ENCODE measurements at places on chromosomes 13 and 19.

DNA sequence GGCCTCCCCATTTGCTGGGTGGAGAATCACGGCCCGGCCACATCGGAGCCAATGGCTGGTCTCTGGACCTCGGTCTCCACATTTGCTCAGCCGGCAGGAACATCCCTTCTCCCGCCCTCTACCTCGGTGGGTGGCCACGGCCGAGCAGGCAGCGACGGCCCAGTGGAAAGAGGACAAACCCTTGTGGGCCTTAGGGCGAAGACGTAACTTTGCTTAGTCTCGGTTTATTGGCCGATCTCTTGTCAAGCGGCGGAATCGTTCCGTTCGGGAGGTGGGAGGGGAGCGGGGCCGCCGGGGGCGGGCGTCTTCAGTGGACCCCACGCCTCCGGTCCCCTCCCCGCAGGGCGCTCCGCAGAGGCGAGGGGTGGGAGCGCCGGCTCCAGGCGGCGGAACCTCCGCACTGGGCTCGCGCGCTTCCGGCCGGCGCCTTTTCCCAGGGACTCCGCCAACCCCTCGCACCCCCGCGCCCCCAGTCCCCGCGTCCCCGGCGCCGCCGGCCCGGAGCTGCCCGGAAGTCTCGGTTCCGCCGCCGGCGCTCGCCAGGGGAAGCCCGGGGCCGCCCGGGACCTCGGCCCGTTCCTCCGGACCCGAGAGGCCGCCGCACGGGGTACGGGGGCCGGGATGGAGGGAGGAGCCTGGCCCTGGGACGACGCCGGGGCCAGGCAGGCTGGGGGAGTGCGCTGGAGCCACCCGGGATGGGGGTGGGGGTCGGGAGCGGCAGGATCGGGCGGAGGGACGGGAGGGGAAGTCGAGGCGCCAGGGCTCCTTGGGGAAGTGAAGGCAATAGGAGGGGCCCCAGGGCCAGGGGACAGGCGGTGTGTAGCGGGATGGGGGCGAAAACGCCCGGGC, at the start of gene ZNF580:
TSS of gene ZNF580 (plus strand) at position 426 of the 849 bp plus-strand sequence. CDS start 1,507 bp downstream, outside the sequence.
- peak; percentile 85 for DNase-seq

- peak; percentile 50 for DNase-seq
Measured at GRCh38 chr19:49847731-49848696, 2.9 kb upstream of the PTOV1 start.

DNA sequence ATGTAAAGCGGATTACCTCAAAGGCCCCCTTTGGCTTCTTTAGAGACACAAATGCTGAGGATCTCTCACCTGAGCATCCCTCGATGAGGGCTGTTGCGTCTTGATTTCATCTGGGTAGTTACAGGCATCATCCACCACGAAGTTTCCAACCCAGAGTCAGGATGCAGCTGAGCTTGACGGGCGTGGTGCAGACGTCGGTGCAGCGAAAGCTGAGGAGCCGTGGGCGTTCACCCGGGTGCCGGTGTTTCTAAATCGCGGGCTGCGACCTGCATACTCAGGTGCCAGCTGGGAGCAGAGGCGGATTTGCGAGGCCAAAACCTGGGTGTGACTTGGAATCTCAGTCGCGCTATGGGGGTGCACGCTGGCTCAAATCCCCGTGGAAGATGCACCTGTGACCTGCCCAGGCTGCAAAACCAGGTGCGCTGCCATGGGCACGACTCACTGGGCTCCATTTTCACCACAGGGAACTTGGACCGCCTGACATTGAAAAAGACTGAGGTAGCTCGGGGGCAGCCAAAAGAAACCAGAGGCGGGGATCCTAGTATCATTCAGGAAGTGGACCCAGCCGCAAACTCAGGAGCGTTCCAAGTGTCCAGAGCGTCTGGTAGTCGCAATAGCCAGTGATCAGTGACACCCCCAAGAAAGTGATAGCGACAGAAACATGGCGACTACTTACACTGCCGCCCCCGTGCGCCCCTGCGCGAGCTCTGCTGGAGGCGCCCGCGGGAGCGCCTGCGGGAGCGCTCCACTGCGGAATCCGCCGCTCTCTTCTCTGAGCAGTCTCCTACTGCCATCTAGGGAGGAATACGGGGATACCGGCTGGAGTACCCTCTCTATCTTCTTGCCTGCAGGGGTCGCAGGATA, 36.4 kb upstream of the IGFL4 start:
- DNase-seq = peak; percentile 55

DNA sequence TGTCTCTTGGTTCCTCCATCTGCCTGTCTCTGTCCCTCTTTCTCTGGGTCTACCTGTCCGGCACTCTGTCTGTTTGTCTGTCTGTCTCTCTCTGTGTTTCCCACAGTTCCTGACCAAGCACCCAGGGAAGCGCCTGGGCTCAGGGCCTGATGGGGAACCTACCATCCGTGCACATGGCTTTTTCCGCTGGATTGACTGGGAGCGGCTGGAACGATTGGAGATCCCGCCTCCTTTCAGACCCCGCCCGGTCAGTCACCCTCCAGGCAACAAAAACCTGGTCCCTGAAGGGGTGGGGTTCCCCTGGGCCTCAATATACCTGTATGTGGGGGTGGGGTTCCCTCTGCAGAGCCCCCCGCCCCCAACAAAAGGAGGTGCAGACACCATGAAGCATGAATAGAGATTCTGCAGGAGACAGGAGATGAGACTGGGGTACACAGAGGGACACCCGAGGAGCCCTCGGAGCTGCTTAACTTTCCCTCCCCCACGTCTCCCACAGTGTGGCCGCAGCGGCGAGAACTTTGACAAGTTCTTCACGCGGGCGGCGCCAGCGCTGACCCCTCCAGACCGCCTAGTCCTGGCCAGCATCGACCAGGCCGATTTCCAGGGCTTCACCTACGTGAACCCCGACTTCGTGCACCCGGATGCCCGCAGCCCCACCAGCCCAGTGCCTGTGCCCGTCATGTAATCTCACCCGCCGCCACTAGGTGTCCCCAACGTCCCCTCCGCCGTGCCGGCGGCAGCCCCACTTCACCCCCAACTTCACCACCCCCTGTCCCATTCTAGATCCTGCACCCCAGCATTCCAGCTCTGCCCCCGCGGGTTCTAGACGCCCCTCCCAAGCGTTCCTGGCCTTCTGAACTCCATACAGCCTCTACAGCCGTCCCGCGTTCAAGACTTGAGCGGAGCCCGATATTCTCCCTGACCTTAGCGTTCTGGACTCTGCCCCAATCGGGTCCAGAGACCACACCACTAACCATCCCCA, 2.6 kb upstream of the CACNG7 start:
- peak; percentile 74 for DNase-seq

GRCh38 chr13:114157869-114158495, 21.1 kb upstream of the CFAP97D2 start:
- no peak for DNase-seq

- DNase-seq = no peak
Measured at GRCh38 chr19:55068950-55069864, 6.3 kb upstream of the RDH13 start.

DNA sequence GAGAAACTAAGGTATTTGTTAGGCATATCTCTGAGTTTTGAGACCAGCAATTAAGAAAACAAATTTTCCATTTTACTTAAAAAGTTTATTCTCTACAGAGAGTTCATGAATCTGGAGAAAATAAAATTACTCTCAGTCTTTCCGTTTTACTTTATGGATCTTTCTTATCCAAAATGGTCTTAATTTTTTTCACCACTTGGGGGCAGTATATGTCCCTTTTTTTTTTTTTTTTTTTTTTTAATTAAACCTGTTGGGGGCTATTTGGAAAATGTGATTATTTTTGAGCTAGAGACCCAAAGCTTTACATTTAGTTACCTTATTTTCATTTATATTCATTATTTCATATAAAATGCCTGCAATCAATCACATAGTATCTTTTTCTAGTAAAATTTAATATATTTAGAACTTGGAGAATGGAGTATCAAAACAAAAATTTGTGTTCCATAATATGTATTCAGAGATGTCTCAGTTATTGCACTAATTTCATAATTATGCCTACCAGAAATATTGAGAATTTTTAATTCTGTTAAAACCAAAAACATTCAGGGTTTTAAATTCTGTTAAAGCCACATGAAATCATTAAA, 27.1 kb downstream of the PIBF1 start:
- DNase-seq = no peak

- no peak for DNase-seq
Measured at GRCh38 chr13:77480066-77480465, 55.4 kb upstream of the SCEL start.

DNA sequence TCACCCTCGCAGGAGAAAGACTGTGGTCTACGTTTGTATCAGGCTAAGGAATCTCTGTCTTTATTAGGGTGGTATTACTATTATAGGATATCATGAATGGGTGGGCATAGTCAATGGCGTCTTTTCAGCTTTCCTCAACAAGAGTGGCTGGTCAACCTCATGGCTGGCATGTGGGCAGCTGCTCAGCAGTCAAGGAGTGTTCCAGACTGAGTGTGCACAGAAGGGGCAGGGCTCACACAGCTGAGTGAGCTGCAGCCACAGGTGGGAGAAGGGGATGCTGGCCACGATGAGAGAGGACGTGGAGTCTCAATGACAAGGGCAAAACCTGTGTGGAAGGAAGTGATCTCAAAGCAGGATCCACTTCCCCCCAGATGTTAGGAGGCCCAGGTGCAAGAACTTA, 54.7 kb downstream of the SLC7A1 start:
- DNase-seq = no peak

- no peak for DNase-seq
Measured at GRCh38 chr19:5091684-5092480, 123.0 kb downstream of the KDM4B start.

DNA sequence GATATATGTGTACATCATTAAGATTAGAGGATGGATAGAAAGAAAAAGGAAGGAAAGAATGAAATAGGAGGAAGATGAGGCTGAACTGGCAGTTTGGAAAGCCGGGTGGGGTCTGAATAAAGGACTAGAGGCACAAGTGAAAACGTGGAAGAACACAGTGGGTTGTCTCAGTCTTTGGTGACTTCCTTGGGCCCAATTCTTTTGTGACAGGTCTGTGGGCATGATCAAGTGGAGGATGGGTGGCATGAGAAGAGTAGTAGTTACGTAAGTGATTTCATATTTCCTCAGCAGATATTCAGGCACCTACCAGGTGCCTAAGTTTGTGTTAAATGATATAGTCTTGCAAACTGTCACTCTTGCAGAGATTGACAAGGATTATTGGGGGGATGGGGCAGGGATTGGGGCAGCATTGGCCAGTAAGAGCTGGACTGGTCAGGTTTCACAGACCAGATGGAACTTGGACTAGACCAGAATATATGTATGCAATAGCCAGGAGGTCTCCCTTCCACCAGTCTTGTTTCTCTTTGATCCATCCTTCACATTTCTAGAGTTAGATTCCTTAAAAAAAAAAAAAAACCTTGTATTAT, 2.7 kb downstream of the TPP2 start:
- DNase-seq = no peak

- no peak for DNase-seq
Measured at GRCh38 chr13:96834626-96835025, 159.7 kb downstream of the OXGR1 start.
